Germinal center (tissue), 1 donor: ENCODE measurements at places on chromosomes 2 and 18.

DNA sequence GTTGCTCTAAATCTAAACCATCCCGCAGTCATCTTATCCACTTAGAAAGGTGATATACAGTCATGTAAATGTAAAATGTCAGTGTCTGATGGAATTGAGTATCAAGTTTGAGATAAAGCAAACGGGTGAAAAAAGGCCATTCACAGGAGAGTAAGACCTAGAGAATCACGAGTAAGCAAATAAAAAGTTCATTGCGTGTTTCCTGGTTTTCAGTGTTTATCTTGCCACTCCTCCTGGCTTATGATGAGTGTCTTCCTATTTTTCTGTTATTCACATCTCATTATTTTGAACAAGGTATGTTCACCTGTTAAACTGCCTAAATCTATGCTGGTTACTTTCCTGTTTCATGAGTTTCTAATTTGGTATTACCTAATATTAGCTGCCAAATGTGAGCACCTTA, 68.8 kb downstream of the ITGA4 start:
- DNase-seq = no peak

DNA sequence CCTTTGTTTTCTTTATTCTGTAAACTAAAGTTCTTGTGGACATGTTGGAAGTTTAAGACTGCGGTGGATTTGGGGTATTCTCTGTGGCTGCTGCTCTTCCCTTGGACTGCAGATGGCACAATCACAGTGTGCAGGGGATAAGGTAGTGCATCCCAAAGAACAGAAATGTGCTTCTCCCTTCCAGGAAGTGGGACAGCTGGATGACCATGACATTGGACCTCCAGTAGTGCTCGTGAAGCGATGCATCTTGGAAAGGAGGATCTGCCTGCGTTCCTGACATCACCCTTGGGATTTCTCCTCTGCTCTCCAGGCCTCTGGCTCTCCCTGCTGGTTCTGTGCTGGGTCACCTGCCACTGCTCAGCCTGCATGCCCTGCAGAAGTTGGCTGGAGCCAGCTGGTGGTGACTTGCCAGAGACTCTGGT, 109.9 kb downstream of the SLC4A3 start:
- no peak for DNase-seq

DNA sequence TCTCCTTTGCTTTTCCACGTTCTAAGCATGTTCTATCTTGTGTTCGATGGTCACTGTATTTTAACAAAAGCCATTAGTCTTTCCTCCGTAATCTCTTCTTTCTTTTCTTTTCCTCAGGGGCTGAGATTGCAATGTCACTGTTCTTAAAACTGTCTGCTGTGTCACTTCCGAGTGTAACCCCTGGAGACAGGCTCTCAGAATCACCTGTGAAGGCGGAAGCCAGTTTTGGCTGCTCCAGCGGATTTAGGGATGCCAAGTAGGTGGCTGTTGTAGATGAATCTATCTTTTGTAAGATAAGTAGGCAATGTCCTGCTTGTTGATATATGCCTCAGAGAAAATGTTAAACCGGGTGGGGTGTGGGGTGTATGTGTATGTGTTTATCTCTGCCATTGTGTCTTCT, 94.7 kb upstream of the L3MBTL4 start:
- no peak for DNase-seq

GRCh38 chr2:187462839-187463238, 14.8 kb upstream of the CALCRL start:
- DNase-seq = no peak

GRCh38 chr18:23259701-23260681, 124.7 kb downstream of the CABLES1 start:
- DNase-seq = peak; percentile 16

DNA sequence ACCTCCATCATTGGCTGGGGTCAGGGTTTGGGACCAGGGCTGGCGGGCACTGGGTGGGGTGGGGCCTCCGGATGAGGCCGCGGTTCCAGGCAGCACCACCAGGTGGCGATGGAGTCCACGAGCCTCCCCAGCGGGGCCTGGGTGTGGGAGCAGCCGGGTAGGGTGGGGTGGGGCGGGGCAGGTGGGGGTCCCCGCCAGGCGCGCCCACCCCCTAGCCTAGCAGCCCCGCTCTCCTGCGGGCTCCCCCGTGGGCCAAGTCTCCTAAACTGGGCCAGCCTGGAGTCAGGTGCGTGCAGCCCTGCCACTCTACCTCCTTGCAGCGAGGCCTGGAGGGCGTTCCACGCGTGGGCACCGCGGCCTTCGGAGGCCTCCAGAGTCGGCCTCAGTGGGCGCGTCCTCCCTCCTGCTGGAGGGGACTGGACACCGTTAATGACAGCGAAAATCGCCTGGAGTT, 187.5 kb downstream of the TWIST2 start:
- DNase-seq = peak; percentile 86

- DNase-seq = no peak
These were observed 16.4 kb downstream of the LRRFIP1 start for GRCh38 chr2:237643582-237644380.

DNA sequence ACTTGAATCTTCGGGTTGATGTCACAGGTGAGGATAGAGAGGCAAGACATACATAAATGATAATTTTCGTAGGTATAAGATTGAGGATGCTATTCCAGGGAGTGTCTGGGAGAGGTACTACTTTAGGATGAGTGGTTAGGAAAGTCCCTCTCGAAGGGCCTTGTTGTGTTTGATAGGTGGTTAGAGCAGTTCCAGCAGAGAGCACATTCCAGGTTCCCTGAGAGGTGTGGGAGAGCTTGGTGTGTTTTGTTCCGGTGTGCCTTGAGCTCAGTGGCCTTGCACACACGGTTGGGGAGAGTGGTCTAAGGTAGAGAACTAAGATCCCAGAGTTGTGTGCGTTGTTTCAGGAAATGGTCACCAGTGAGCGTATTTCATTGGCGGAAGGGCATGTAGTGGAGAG, 191.4 kb downstream of the ZNF407 start:
- DNase-seq = no peak

DNA sequence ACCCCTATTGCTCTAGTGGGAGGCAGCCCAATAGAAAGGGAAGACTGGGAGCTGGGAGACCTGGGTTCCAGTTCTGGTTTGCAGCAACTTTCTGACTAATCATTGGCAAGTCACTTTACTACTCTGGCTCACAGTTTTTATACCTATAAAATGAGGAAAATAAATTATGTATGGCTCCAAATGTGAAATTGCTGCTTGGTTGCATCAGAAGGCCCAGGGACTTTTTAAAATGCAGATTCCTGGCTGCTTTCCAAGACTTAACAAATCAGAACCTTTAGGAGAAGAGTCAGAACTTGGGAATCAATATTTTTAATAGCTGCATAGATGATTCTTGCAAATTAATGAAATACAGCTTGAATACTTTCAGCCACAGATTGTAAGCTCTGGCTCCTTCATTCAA, 943.9 kb downstream of the EPHA4 start:
- no peak for DNase-seq

DNA sequence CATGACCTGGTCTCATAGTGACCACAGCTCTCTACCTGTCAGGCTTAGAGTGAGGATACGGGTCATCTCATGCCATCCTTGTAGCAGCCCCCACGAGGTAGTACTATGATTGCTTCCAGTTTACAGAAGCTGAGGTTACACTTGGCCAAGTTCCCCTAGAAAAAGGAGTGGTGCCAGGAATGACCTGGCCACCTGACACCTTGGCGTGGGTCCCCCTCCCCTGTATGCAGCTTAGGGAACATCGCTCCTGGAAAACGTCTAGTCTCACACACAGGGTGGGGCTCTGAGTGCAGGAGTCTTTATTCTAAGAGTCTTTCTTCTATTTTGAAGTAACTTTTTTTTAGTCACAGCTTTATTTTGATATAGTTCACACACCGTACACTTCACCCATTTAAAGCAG, 14.8 kb downstream of the NPPC start:
- no peak for DNase-seq

DNA sequence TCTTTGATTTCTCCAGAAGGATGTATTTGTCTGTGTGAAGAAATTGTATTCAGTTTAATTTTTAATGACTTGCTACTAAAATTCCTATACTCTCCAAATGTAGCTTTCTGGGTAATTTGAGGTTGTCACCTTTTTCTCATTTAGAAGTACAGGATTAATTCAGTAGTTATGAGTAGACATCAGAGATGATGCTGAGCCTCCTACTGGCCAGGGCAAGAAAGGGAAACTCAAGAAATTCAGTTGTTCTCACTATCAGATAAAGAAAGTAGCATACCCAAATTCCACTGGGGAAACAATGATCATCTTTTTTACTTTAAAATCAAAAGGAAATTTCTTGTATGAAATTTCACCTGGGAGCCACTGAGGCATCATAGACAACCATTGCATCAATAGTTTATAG, 199.4 kb downstream of the SATB2 start:
- no peak for DNase-seq

DNA sequence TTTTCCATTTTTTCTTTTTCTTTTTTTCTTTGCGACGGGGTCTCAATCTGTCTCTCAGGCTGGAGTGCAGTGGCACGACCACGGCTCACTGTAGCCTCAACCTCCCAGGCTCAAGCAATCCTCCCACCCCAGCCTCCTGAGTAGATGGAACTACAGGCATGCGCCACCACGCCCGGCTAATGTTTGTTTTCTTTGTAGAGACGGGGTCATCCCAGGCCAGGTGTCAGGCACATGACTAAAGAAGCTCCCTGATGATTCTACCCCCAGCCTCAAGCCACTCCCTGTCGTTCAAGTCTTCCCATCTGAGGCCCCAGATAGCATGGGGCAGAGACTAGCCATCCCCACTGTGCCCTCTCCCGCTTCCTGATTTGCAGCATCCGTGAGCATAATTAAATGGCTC, 9.8 kb upstream of the FZD5 start:
- no peak for DNase-seq

GRCh38 chr2:155218945-155219344, 520.5 kb downstream of the KCNJ3 start:
- no peak for DNase-seq

DNA sequence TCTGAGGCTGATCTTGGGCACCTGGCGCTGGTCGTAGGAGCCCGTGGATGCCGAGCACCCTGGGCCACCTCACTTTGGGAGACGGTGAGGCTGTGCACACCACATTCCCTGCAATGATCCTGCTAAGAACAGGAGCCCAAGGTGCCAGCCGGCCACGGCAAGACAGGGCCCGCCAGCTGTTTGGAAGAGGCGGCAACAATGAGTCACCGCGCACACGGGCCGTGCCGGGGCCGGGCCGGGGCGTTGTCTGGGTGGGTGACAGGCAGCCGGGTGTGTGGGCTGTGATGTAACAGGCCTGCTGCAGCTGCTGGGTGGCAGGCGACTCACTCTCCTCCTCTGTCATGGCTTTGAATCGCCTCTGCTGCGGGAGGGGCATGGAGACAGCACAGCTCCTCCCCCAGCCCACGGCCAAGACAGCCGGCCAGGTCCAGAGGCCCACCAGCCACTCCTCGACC, 49.7 kb upstream of the ODC1 start:
- DNase-seq = no peak

- DNase-seq = no peak
These were observed 470.4 kb upstream of the ACVR2A start for GRCh38 chr2:147374423-147374811.

- DNase-seq = no peak
These were observed 30.6 kb downstream of the SOWAHC start for GRCh38 chr2:109644571-109645275.

- no peak for DNase-seq
These were observed 26.6 kb downstream of the LRP1B start for GRCh38 chr2:142104134-142104758.

GRCh38 chr2:239793086-239793485, 232.1 kb downstream of the NDUFA10 start:
- DNase-seq = no peak

GRCh38 chr2:221602938-221603337, 30.8 kb upstream of the EPHA4 start:
- DNase-seq = no peak

DNA sequence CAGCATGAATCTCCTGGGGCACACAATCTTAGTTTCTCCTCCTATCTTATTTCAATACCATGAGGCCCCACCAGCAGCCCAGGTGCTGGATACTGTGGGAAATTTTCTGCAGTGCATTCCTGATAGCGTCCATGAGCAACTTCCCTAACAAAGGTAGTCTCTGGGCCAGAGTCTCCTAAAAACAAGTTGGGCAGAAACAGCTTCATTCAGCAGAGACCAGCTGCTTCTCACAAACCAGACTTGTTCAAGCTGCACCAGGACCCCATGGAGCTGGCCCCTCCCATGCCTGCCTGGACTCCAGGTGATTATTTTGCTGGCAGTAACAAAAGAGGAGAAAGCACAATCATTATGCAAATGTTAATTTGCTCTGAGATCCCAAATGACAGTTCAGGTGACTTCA, 31.4 kb downstream of the MYO5B start:
- no peak for DNase-seq

GRCh38 chr2:219020604-219021365, 20.5 kb downstream of the CFAP65 start:
- no peak for DNase-seq

- no peak for DNase-seq
These were observed 47.8 kb downstream of the STK25 start for GRCh38 chr2:241460631-241461030.

DNA sequence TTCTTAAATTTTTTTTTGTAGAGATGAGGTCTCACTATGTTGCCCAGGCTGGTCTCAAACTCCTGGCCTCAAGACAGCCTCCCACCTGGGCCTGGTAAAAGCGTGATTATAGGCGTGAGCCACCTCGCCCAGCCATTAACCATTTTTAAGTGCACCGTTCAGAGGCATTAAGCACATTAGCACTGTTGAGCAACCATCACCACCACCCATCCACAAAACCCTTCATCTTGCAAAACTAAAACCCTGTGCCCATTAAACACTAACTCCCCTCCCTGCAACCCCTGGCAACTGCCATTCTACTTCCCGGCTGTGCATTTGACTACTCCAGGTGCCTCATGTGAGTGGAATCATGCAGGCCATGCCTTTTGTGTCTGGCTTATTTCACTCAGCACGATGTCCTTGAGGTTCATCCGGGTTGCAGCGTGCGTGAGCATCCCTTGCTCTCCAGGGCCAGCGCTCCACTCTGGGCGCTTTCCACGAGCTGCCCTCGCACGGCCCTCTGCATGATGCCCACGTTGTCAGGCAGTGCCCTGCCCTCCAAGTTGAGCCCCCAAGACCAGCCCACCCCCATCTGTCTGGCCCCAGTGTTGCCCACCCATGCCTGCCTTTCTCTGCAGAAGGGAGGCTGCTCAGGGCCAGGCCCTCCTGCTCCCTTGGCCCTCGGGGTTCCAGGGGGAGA, 63.0 kb upstream of the GLI2 start:
- DNase-seq = no peak

- no peak for DNase-seq
These were observed 2.8 kb upstream of the PRKCE start for GRCh38 chr2:45648636-45649035.

- DNase-seq = peak; percentile 10
These were observed 521 bp downstream of the MYCN start for GRCh38 chr2:15940661-15941480.

- DNase-seq = no peak
These were observed 391.1 kb upstream of the MEX3C start for GRCh38 chr18:51588616-51589015.

DNA sequence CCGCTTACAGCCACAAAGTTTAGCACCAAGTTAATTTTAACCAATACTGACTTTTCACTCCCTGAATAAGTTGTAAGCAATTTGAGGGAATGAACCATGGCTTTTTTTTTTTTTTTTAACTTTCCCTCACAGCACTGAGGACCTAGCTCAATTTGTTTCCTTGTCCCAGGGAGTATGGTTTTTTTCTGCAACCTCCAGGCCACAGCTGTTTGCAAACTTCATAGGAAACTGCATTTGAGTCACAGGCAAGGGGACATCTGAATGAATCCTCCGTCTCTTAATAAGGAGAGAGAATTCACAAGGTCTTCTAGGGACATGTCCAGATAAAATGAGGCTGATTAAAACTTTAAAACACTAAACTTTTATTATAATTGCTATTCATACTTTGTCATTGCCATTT, 181.5 kb downstream of the GFPT1 start:
- no peak for DNase-seq

GRCh38 chr2:184049566-184049965, 548.8 kb upstream of the ZNF804A start:
- DNase-seq = no peak
